SW480 (cell line): ENCODE measurements at places on chromosomes 13 and 19.

- no peak for DNase-seq
Observed at GRCh38 chr13:100547791-100548201, 40.8 kb downstream of the GGACT start.

- DNase-seq: no peak
Observed at GRCh38 chr19:48401287-48401686, 7.8 kb downstream of the GRIN2D start.

DNA sequence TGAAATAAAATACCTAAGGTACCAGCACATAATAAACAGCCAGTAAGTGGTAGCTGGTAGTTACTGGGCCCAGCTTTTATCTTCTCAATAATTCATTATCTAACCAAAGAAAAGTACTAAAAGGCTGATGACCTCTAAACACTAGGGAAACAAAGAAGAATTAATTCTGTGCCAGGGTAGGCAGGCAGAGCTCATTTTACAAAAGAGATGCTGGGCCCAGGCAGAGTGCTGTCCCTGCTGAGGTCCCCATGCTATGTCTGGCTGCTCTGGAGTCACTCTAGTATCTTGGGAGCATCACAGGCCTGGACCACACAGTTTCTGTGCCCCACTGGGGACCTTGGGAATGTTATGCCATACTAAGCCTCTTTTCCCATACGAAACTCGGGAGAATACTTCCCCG lies 18.2 kb downstream of the ZNF507 start:
- DNase-seq: no peak

DNA sequence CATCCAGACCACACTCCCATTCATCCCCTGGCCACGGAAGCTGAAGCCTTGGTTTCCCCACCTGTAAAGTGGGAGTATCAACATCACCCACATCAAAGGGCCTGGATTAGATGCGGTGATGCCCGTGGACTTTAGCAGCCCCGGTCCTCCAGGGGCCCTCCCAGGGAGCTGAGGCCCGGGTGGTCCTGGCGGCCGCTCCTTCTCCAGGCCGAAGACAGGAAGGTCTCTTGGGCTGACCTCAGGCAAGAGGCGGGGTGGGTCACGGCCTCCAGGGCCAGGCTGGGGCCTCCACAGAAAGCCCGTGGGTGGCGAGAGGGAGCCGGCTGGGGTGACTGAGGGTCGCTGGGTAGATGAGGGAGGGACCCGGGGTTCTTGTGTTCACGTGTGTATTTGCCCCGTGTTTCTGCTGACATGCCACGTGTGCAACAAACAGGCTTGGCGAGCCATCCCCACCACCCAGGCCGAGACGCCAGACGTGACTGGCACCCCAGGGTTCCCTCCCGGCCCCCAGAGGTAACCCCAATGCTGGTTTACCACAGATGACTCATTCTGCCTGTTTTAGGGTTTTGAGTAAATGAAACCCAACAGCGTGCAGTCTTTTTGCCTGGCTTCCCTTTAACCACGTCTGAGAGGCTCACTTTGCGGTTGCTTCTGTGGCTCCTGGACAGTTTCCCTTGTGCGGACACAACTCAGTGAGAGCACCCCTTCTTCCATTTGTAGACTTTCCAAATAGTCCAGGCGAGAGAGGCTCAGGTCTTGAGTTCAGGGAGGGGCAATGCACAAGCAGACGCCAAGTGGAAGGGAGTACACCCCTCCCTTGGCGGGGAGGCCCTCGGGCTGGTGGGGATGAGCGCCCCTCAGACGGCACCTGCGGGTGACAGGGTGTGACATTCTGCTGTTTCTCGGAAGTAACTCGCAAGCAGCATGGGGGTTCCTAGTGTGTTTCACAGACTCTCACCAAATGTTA lies 42.9 kb downstream of the C13orf46 start:
- peak; percentile 55 for DNase-seq

DNA sequence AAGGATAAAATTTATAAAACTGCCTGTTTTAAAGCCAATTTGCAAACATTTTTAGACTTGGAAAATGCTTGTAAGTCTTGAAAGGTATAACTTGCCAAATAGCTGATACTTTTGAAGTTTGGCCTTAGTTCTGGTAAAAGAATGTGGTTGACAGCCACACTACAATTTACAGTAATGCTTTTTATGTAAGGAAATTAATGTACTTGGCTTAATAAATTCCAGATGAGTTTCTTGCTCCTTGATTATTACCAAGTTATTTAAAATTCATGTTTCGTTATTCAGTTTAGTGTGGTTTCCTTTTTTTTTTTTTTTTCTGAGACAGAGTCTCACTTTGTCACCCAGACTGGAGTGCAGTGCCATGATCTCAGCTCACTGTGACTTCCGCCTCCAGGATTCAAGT lies 14.9 kb downstream of the LMO7 start:
- DNase-seq: no peak

GRCh38 chr13:98509271-98510155 lies 67.4 kb downstream of the STK24 start:
- peak; percentile 91 for DNase-seq

DNA sequence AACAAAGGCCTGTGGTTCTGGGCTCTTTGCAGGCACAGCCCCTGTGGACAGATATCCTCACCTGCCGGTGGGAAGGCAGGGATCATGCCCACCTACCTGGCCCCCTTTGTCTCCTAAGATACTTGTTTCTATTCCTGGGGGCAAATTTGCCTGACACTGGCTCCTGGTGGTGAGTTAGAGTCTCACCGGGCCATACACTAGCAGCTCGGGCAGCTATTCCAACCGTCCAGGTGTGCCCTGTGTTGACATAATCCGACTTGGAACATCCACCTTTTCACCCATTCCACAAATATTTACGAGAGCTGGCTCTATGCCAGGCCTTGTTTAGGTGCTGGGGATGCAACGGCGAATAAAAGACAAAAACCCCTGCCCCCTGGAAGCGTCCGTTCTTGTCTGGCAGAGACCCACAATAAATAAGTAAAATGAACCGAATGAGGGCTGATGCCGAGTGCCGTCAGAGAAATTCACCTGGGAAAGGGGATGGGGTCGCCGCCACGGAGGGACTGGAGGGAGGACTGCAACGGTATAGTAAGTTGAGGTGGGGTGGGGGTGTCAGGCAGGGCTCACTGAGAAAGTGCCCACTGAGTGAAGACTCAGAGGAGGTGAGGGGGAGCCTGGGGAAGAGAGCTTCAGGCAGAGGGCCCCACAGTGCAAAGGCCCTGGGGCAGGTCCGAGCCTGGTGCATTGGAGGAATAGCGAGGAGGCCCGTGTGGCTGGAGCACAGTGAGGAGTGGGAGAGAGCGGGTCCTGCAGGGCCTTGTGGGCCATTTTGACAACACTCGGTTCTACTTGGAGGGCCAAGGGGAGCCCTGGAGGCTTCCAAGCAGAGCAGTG lies 43.2 kb upstream of the RANBP3 start:
- no peak for DNase-seq

- DNase-seq: no peak
Observed at GRCh38 chr13:46771693-46772092, 25.3 kb downstream of the ESD start.

DNA sequence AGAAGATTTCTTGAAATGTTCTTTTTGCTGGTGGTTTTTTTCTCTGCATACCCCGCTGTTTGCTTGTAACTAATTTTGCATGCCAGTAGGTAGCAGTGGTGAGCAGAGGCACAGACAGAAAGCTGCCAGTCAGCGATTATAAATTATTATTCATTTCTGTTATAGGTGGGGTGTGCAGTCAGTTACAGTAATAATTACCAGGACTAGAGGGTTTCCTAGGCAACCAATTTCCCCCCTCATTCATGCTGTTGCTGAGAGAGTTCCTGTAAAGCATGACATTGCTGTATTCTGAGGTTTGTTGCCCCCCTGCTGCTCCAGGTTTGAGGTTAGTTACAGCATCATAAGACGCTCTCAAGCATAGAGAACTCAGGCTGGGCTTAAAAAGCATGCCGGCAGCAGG lies 104.5 kb downstream of the URI1 start:
- DNase-seq: peak; percentile 7

DNA sequence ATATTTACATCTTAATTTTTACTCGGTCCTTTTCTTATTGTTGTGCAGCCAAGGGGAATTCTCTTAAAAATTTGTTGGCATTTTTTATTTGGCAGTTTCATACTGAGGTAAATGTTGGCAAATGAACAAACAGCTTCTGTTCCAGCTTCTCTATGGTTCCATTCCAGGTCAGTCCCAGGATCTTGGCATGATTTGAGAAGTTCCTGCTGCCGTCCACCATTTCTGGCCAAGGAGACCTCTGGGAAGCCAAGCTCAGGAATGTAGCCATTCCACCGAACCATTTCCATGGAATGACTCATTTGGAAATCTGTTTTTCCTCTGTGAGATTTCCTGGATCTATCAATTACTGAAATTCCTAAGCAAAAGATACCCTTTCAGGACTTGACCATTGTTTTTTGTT lies 43.9 kb downstream of the SLC10A2 start:
- DNase-seq: no peak

- DNase-seq: no peak
Observed at GRCh38 chr19:1823539-1824251, 11.6 kb upstream of the ATP8B3 start.

DNA sequence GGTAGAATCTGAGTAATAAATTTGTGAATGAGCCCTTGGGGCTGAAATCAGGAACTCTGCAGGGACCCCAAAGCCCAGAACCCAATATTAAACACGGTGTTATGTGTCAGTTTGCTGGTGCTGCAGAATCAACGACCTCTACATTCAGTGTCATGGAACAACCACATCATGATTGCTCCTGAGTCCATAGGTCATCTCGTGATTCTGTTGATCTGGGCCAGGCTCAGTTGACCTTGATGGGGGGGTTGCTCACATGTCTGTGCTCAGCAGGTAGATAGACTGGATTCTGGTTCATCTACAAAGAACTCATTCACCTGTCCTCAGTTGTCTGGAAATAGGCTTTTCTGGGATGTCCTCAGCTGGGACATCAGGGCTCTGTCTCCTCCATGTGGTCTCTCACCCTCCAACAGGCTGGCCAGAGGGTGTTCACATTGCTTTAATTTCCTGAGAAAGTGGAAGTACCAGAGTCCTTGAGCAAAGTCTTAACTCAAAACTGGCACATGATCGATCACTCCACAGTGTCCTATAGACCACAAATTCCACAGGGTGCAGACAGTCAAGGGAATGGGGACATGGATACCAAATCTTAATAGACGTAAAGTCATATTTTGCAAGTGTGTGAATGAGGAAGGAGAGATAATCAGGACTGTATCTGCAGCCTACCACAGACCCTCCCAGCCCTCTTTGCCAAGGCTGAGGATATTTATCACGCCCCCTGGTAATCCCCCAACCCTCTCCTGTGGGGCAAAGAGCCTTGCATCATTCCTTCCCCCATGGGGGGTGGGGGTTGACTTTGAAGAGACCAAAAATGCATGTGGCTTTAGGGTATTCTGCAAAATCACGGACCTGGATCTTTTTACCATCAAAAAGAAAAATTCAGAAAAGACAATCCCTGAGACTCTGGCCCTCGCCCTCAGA lies 39.3 kb upstream of the IGFL1 start:
- no peak for DNase-seq

DNA sequence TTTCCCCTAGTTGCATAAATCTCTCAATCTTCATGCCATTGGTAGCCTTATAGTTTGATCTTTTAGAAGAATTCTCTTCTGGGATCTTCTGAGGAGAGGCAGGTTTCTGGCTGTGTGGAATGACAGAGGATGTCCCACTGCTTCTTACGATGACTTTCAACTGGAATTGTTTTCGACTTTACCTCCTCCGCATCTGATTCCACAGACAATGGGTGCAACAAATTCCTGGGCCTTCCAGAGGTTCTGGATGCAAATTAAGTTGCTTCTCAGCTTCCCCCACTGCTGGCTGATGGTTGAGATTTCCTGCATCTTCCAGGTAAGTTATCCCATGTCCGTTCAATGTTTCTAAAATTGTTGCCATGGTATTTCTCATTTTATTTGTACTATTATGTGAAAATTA lies 142.3 kb upstream of the TSC22D1 start:
- DNase-seq: no peak

- no peak for DNase-seq
Observed at GRCh38 chr19:39426170-39426569, 9.6 kb downstream of the RPS16 start.

GRCh38 chr19:11404588-11405222 lies 14.4 kb downstream of the RGL3 start:
- no peak for DNase-seq

DNA sequence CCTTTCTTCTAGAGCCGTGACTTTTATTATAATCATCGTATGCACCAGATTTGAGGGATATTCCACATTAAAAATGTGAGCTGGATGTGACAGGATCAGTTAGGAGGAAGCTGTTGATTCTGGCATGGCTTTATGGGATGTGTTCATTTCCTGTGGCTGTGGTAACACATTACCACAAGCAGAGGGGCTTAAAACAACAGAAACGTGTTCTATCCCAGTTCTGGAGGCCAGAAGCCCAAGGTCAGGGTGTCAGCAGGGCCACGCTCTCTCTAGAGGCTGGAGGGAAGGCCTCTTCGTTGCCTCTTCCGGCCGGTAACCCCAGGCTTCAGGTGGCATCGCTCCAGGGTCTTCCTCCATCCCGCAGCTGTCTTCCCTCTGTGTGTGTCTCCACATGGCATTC lies 14.5 kb downstream of the MED25 start:
- no peak for DNase-seq

DNA sequence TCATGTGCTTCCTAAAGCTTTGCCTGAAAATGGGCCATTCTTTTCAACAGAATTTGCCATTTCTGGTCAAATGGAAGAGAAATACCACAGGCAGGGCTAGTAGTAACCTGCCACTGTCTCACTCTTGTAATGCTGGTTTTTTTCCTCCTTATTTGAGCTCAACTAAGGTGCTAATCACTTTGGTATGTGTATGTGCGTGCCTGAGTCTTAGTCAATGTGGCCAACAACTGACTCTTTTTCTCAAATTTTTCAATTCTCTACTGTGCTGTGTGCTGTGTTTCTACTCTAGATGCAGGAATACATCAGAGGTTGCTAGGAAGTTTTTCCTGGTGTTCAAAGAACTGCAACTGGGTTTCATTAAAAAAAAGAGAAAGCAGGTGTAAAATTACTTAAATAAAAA lies 870.2 kb downstream of the EFNB2 start:
- DNase-seq: no peak

GRCh38 chr13:49667773-49668172 lies 23.5 kb downstream of the EBPL start:
- no peak for DNase-seq

DNA sequence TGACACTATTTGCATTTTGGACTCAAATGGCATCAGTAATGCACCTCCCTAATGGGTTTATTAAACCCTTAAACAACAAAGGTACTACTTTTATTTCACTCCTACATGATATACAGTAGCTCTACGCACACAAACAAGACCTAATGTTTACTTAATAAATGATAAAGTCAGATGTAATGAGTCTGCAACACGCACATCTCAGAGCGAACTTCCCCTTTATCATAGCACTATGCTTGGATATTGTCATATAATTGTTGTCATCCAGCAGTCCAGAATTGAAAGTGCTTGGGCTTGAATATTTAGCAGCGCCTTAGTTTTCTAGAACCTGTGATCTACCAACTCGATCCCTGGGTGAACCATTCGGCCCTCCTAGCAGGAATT lies 772 bp downstream of the PARP4 start:
- DNase-seq: no peak
